Mucosa of gallbladder (tissue), 1 donor: ENCODE measurements at places on chromosomes 3 and 15.
A peak's percentile ranks its signal among the peaks of the same experiment; 100 is the strongest.

DNA sequence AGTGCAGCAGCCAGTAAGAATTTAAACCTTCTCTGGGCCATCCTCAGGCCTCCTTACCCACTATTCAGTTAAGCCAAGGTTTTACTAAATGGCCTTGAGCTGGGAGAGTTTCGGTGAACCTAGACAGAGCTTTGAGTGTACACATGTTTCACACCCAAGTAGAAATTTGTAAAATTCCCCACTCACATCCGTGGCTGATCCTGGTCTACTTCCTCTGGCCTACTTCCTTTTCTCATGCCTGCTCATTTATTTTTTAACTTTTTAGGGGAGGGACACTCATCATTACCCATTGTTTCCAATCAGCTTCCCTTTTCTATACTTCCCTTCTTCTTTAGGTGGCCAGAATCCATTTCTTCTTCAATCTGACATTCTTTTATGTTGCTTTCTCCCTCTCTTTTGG, 7.6 kb downstream of the CX3CR1 start:
- DNase-seq: no peak

GRCh38 chr3:31936420-31937060, 44.5 kb downstream of the OSBPL10 start:
- DNase-seq: no peak

GRCh38 chr15:94370206-94370935, 139.0 kb downstream of the MCTP2 start:
- no peak for DNase-seq

DNA sequence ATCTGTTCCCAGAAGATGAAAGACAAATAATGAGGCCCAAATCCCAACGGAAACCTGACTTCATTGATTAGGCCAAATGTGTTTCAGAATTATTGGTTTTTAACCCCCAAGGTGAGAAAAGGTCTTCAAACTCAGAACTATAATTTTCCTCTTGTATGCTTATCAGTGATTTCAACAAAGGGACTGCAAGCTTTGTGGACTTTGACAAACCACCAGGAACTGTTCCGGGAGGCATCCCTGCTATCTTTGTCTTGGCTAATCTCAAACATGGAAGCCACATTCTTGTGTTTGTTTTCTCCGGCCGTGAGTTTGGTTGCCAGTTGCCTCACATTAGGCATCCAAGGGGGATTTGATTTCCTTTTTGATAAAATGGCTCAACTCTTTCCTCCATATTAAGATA, 19.5 kb downstream of the ARHGEF3 start:
- no peak for DNase-seq

- peak; percentile 48 for DNase-seq
Observed at GRCh38 chr15:43285609-43286037, 18.9 kb upstream of the TGM5 start.
